Liver (tissue), 10 donors: ENCODE measurements at places on chromosomes 7 and 10. TPM values are rescaled to one million over a fixed set of nuclear protein-coding genes. Genes with fewer than 3 reads are reported as not detected.

ZNF488 gene
- not detected for total RNA-seq

CCDC6 gene
- 14.3 TPM for total RNA-seq

CDK6 gene
- total RNA-seq = 17.7 TPM

GPR37 gene
- 12.0 TPM for total RNA-seq

FAM170B gene
- not detected for total RNA-seq

ARHGEF5 gene
- total RNA-seq = 5.6 TPM

FHIP2A gene
- 21.1 TPM for total RNA-seq

HOXA2 gene
- 0.08 TPM for total RNA-seq

- no peaks in the 10 kb centered on the region for H3K36me3 ChIP-seq
- no peak overlapping the region for H3K27ac ChIP-seq
- no peak for DNase-seq
- no peak overlapping the region for H3K4me3 ChIP-seq
- H3K27me3 ChIP-seq = no peaks in the 10 kb centered on the region
These were observed 63.6 kb upstream of the DKK1 start for GRCh38 chr10:52250510-52250909.

DNA sequence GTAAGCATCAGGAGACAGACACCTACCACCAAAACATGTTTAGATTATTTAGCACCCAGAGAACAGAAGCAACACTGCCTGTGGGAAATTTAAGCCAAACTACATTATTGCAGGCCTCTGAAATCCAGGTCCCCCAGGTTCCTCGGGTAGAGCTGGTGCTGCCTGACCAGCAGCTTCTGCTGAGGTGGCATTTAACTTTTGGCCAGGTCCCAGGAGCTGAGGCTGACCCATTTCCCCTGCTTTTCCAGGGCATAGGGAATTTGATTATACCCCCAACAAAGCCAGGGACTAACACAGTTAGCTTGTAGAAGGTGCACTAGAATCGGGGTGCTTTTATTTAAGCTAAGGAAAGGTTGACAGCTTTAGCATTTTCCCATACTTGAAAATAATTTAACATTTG is 4.7 kb downstream of the LRRC4 start:
- H3K27ac ChIP-seq = no peak overlapping the region
- no peak for DNase-seq
- H3K4me3 ChIP-seq = no peak overlapping the region
- peaks cover 44% of the 10 kb centered on the region for H3K4me1 ChIP-seq

- DNase-seq = no peak
- H3K4me1 ChIP-seq = no peaks in the 10 kb centered on the region
- no peak overlapping the region for H3K27ac ChIP-seq
- H3K4me3 ChIP-seq = no peak overlapping the region
- no peaks in the 10 kb centered on the region for H3K36me3 ChIP-seq
These were observed 265.4 kb upstream of the C7orf33 start for GRCh38 chr7:148325208-148325607.

- H3K4me3 ChIP-seq = no peak overlapping the region
- H3K27me3 ChIP-seq = no peaks in the 10 kb centered on the region
- no peak overlapping the region for H3K27ac ChIP-seq
- no peak for DNase-seq
- no peaks in the 10 kb centered on the region for H3K4me1 ChIP-seq
- H3K36me3 ChIP-seq = no peaks in the 10 kb centered on the region
These were observed 127.2 kb downstream of the PPP1R17 start for GRCh38 chr7:31814187-31814586.

- H3K36me3 ChIP-seq = no peaks in the 10 kb centered on the region
- H3K4me3 ChIP-seq = no peak overlapping the region
- H3K27me3 ChIP-seq = no peaks in the 10 kb centered on the region
- DNase-seq = no peak
These were observed 86.4 kb downstream of the GPR37 start for GRCh38 chr7:124679146-124679545.
